Activated CD4-positive, alpha-beta T cell treated with anti-CD3 and anti-CD28 coated beads, Interleukin-2, Interleukin-4, amounts not matched to agents 100 ng/mL and 50 ng/mL, durations not matched to agents 16 hours and 8 hours (primary cell): ENCODE measurements at places on chromosomes 1 and 21.

GRCh38 chr1:183403498-183403897 is 14.7 kb downstream of the NMNAT2 start:
- no peak for DNase-seq

GRCh38 chr1:15007842-15008241 is 145.7 kb upstream of the TMEM51 start:
- no peak for DNase-seq

DNA sequence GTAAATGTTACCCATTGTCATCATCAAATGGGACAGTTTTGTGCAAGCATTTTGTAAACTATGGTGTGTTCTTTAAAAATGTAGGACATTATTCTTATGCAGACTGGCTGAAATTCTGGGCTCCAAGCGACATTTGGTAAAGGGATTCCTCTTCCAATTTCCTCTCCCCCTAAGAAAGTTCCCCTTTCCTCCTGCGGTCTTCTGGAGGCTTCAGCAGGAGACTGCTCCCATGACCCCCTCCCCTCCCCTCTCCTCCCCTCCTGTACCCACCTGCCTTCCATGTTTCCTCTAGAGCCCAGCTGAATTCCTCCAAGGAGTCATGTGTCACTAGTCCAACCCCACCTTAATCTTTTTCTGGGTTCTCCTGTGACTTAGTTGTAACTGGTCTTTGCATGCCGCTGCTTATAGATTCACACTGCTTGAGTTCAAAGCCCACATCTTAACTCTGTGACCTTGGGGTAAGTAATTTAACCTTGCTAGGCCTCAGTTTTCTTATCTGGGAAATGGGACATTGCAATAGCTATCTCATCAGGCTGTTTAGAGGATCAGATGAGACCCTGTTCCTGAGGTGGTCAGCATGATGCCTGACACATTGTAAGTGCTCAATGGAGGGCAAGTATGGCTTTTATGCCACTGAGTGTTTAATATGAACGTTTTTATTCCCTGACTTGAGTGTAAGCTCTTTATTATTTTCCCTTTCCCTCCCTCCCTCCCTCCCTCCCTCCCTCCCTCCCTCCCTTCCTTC is 69.9 kb upstream of the WDR26 start:
- no peak for DNase-seq

- DNase-seq = no peak
These were observed 72.3 kb downstream of the RGL1 start for GRCh38 chr1:183877053-183877720.

GRCh38 chr1:182484531-182485257 is 34.7 kb downstream of the RGSL1 start:
- peak; percentile 7 for DNase-seq
